ENCODE measurements at places on chromosomes 13 and 19.

DNA sequence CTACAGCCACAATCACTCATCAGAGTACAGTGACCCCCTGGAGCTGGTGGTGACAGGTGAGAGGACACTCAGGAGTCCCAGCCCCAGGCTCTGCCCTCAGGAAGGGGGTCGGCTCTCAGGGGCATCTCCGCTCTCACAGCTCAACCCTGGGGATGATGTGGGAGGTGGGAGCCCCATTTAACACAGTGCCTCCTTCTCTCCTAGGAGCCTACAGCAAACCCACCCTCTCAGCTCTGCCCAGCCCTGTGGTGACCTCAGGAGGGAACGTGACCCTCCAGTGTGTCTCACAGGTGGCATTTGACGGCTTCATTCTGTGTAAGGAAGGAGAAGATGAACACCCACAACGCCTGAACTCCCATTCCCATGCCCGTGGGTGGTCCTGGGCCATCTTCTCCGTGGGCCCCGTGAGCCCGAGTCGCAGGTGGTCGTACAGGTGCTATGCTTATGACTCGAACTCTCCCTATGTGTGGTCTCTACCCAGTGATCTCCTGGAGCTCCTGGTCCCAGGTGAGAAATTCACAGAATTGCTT, 1.0 kb downstream of the LILRA2 start:
- DNase-seq = no peak

DNA sequence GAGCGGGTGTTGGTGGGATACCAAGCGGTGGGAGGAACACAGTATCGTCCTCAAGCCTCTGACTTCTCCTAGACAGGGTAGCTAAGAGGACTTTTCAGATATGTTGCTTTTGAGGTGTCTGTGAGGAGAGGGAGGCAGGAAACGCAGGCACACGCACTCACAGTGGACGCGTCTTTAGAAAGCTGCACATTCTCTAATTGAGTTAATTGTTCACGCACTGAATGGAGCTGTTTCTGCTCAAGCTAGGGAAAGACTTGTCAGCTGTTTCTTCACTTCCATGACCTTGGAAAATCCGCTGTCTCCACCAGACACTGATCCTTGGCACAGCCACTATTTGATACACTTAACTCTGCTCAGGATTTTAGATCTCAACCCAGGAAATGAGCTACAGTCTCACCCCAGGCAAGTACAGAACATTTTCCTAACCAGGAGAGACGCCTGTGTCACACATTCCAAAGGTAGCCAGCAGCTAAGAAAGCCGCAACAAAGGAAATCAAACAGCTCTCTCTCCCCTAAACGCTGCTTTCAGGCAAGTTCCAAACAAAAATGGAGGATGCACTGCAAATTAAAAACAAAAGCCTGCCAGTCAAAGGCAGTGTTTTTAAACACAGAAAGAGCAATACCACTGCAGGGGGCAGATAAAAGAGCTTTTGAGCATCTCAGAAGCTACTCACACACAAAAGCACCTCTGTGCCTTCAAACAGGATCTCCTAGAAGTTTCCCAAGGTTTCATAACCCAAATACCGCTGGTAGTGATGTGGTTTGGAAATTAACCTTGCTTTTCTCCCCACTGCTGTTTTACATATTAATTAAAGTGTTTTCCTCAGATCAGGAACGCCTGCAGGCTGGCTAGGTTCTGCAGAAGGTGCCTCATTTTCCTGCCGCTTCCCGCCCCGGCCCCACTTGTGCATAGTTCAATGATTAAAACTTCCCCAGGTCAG, 57.3 kb downstream of the IRS2 start:
- no peak for DNase-seq

DNA sequence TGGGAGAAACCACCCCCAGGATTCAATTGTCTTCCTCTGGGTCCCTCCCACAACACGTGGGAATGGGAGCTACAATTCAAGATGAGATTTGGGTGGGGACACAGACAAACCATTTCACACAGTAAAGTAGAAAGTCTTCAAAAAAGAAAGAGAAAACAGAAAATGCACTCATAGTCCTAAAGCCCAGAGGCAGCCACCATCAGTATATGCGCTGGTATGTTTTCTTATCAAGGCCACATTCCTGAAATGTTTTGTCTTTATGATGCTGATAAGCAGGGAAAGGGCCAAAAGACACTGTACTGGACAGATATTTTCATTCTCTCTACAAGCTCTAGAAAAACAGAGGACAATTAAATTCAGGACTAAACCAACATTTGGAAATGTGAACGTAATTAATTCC, 375.8 kb upstream of the TSHZ3 start:
- no peak for DNase-seq

GRCh38 chr19:18939922-18940768, 872 bp downstream of the HOMER3 start:
- no peak for DNase-seq

- DNase-seq = no peak
Observed at GRCh38 chr19:33300009-33300893, 2.1 kb downstream of the CEBPA start.

DNA sequence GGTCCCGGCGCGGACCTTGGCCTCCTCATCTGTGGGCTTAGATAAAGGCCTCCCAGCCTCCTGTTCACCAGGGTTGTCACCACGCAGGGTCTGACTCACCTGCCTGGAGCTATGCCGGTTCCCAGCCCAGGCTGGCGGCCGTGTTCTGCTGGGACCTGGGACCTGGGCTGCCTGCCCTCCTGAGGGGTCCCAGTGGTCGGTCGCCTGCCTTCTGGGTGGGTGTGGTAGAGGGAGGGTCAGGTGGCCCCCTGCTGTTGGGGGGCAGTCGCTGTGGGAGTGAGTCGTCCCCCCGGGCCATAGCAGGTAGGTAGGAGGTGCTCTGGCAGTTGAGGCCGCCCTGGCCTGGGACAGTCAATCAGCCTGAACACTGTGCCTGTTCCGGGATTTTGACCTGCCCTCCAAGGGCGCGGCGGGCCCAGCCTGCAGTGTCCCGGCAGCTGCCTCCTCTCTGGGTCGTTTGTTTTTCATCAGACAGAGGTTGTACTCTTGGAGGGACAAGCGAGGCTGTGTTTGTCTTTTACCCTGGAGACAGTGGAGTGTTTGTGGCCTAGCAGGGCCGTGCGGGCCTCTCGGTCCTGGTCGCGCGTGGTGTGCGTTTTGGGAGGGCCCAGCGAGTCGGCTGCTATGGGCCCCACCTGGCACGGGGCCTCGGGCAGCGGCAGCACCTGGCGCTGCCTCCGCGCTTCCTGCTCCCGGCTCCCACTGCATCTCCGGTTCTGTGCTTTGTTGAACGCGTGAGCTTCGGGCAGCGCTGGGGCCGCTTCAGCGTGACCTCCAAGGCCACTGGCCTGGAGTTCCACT, 2.6 kb downstream of the ADAT3 start:
- no peak for DNase-seq

DNA sequence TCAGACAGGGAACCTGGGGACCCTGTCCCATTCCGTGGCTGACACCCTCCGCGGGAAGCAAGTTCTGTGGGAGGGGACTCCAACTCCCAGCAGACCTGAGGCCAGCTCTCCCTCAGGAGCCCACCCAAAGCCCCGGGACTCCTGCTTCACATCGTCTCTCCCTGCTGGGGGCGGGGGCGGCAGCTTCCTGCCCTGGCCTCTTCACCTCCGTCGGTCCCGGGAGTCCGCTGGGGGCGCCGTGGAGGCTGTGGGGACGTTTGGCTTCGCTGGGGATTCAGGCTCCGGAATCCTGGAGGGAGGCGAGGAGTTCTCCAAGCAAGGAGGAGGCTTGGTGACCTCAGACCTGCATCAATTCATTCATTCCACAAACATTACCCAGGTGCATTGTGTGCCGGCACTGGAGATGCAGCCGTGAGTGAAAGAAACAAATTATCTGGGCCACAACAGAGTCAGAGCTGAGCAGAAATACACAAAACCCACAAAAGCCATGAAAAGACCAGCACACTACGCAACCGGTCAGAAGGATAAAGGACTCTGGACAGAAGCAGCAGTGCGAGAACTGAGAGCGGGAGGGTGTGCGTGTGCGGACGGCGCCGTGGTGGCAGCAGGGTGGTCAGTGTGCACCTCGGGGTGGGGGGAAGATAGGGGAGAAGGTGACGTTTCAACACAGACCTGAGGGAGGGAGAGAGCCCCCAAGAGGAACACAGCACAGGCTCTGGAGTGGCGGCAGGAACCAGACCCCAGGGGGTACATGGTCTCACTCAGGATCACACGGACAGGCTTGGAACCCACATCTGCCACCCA, 19.0 kb downstream of the EPS8L1 start:
- DNase-seq = no peak

DNA sequence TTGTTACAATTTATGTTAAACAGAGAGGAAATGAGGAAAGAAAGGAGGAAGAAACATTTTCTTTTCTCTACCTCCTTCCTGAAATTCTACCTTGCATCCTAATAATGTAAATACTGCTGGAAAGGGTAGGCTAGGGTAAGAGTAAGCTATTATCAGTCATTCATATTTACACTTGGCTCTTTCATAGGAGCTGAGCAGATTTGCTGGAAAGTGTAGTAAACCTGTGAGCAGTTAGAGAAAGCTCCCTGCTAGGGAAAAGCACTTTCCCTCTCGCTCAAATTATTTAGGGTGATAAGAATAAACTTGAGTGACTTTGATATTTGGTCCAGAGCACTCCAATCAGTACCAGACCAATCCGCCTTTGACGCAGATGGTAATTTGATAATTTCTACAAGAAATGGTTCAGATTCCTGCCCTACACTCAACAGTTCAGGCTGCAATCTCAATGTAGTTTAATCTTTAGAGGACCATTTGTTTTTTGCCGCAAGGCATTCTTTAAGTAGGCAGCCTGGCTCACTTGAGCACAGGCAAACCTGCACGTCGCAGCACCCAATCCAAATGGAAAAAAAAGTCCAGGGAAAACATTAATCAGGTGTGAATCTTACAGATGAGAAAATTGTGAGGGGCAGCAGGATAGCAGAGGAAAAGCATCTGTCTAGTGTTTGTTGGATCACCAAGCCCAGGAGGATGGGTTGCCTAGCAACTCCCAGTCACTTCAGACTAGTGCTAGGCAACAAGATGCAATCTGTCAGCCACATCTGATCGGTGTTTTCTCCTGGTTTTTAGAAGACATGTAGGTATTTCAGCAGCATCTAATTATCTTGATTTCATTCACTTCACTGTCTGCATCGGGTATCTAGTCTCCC, 68.6 kb upstream of the KL start:
- DNase-seq = no peak

GRCh38 chr19:53828531-53828930, 4.4 kb upstream of the NLRP12 start:
- no peak for DNase-seq

GRCh38 chr19:848386-848921, 3.6 kb upstream of the ELANE start:
- DNase-seq = no peak

- no peak for DNase-seq
Observed at GRCh38 chr13:80030491-80030890, 310.4 kb downstream of the SPRY2 start.

GRCh38 chr13:49026851-49027250, 51.1 kb downstream of the FNDC3A start:
- no peak for DNase-seq
